ENCODE measurements at places on chromosomes 5 and 9.
A peak's percentile ranks its signal among the peaks of the same experiment; 100 is the strongest.

DNA sequence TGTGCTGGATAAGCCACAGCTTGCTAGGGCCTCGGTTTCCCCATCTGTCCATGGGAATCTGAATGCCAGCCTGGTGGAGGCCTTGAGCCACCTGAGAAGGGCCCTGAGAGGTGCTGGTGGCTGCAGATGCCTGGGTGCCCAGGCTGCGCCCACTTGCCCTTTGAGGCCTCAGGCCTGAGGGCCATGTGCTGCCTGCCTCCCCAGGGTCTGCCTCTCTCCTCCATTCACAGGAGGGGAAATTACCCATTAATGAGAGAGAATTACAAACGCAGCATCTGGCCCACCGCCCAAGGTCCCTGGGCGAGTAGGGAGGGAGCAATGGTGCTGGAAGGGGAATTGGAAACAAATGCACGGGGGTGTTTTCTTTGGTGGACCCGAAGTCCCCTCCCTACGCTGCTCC is 59.6 kb downstream of the BARX1 start:
- no peak for DNase-seq

GRCh38 chr9:126721564-126721981 is 83.3 kb upstream of the ZBTB43 start:
- peak; percentile 26 for DNase-seq

DNA sequence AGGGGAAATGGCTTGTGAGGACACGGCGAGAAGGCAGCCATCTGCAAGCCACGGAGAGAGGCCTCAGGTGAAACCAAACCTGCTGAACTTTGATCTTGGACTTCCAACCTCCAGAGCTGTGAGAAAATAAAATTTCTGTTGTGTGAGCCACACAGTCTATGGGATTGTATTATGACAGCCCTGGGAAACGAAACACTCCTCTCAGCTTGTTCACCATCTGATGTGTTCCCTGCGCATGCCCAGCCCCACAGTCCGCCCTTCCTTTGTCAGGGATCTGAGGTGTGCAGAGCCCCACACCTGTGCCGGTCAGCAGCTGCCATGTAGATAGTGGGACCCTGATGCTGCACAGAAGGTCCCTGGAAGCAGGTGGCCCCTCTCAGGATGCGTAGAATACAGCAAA is 34.1 kb downstream of the PLPP7 start:
- DNase-seq: no peak

GRCh38 chr9:121858788-121859187 is 207.4 kb downstream of the DAB2IP start:
- no peak for DNase-seq

DNA sequence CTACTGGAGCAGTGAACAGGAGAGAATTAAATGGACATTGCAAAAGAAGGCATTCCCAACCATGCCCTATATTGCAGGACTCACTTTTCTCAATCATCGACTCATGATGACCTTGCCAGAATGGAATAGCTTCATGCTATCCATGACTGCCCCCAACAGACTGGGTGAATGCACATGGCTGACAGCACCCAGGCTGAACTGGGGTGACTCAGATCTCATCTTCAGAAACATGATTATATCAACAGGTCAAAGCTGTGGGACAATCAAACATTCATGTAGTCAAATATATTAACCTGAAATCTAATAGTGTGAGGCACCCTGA is 34.7 kb upstream of the MIER3 start:
- no peak for DNase-seq

DNA sequence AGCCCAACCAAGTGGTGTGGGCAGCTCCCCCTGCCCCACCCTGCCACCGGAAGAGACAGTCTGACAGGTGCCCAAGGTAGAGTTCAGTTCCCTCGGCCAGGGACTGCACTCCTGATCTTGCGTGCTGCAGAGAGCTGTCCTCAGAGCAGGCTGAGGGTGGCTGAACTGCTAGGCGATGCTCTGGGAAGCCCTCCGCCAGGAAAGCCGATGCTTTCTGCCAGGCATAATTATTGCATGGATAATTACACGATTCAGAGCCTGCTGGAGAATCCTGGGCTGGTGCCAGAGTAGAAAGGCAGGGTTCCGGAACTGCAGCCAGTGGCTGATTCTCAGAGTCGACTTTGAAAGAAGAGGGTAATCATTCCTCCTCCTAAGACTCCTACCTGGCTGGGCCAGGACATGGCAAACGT is 19.3 kb downstream of the KCNIP1 start:
- DNase-seq: no peak

DNA sequence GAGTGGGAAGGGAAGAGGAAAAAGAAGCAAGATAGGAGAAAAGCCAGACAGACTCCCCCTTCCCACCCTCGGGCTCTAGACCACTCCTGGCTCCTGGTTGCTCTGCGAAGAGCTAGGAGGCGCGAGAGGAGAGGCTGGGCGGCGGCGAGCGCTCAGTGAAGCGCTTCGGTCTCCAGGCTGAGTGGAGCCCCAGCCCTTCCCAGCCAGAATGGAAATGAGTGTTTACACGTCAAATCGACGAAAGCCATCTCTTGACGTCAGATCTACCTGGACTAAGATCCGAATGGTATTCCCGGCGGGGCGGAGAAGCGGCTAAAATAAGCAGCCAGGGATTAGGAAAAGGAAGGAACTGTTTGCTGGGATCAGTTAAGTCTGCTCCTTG is at the start of gene PCSK1:
Gene PCSK1, minus strand, starts transcription at position 183 of the 382 bp plus-strand sequence. CDS start 206 bp downstream, outside the sequence.
- no peak for DNase-seq

DNA sequence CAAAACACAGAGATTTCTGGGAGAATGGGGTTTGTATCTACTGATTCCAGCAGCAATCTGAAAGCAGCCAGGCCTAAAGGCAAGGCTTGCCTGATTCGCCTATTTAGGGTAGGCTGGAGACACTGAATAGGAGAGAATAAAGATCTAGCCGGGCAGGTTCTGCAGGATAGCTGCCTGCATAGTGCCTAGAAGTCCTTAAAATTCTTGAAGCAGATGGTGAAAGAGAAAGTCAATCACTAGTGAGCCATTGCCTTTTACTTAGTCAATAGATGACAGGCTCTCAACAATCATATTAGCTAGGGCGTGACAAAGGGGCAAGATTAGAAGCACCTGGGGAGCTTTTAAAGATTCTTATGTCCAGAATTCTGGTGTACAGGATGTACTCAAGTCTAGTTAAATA is 522.7 kb downstream of the HTR1A start:
- DNase-seq: no peak

DNA sequence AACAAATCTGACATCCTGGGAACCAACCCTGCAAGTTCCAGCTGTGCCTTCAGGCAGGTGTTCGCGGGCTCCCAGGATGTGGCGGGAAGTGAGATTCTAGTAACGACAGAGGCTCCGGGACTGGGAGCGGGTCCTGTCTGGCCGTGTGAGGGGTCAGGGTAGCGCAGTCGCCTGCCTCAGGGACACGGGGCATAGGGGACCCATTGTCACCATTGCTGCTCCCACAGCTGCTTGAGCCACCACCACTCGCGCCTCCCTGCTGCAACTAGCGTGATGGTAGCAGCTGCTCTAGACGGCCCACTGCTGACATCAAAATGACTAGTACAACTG is 468.5 kb downstream of the CDH9 start:
- DNase-seq: no peak

DNA sequence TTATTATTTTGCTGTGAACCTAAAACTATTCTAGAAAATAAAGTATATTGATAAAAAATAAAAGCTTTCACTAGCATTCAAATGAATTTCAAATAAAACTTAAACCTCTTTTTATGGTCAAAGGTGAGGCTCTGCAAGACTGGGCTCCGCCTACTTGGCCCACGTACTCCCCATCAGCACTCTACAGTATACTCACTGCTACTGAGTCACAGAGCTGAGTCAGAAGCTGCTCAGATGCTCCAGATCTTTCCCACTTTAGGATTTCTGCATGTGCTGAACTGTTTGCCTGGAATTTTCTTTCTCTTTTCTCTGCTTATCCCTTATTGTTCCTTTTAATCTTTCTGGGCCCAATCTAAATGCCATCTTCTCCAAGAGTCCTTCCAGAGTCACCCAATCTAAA is 331.9 kb upstream of the CCNG1 start:
- DNase-seq: no peak

GRCh38 chr5:89279391-89280036 is 396.5 kb upstream of the MEF2C start:
- DNase-seq: no peak

DNA sequence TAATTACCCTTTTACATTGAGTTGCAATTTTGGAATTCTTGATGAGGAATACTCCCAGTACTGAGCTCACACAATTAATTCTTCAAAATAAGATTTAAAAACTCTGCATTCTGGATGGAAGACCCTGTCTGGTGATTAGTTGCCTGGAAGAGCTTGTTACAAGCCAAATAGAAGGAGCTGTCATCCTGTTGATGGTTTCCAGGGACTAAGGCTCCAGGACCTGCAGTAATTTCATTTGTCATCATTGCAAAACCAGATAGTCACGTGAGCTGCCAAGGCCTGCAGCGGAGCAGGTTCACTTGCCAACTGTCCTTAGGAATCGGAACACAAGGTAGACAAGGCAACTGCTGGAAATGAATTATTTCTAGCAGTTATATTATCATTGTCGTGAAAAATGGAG is 597.7 kb downstream of the CCDC171 start:
- no peak for DNase-seq

DNA sequence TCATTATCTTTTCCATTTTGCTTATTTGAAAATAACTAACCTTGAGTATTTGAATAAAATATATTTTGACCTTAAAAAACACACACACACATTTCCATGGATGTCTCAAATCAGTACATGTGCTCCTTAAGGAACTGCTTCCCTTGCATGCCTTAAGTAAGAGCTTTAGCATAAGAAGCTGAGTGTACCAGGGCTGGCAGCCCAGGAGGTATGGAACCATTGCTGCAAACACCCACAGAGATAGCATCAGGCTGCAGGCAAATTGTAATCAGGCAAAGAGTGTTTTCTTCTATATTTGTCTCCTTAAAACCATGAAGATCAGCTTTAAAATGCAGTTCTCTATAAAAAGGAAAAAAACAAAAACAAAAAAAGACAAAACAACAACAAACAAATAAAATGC is 160.6 kb downstream of the PLK2 start:
- no peak for DNase-seq

DNA sequence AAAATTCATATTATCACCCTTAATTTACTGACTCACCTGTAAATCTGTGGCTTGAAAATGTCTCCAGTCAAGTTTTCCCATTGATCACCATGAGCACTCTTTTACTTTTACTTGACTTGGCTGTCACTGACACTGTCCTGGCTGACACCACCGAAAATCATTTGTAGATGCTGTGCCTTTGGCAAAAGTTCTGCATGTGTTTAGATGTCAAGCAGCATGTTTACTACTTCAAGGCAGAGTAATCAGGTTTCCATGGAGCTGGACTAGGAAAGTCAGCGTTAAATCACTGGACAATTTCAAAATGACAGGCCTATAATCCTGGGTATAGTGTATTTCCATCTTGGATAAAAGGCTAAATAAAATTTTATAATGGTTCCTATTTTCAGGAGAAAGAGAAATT is 1530.6 kb upstream of the CDH6 start:
- no peak for DNase-seq

DNA sequence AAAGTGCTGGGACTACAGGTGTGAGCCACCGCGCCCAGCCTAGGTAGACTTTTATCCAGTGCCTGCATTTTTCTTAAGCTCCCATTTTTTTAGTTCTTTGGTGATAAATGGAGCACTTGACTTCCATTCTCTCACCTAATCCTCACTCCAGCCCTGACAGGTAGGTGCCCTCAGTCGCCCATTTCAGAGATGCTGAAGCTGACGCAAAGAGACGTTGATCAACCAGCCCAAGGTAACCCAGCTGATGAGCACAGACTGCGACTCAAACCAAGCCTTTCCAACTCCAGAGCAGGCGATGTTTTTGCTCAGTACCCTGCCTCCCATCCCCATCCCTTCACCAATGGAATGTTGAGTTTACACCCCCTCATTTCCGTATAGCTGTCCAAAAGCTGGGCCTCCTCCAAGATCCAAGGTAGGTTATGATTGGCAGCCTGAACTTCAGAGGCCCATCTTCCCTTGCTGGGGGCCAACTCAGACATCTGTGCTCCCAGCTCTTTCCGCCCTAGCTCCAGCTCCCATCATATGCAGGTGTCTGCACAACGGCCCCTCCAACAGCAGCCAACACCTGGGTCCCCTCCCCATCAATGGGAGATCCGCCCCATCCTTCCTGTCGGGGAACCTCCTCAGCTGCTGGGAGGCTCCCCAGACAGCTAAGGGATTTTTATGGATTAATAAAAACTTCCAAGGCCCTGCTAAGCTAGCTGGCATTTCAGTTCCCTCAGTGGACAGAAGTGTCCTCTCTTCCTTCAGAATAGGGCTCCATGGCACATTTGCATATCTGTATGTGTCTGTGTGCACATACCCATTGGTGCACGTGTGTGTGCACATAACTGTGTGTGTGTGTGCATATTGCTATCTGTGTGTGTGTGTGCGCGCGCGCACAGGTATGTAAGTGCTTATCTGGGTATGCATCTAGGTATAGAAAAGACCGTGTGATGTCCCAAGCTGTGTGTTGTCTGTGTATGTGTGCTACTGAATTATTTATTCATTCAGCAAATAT is 39.3 kb upstream of the VDAC1 start:
- DNase-seq: no peak

GRCh38 chr9:91580136-91580535 is 156.5 kb upstream of the NFIL3 start:
- no peak for DNase-seq

GRCh38 chr5:140262839-140263238 is 40.1 kb downstream of the PFDN1 start:
- DNase-seq: no peak

- DNase-seq: no peak
Observed at GRCh38 chr5:56919942-56920662, 10.7 kb downstream of the SETD9 start.

GRCh38 chr9:125732562-125732961 is 14.6 kb upstream of the PBX3 start:
- DNase-seq: no peak

DNA sequence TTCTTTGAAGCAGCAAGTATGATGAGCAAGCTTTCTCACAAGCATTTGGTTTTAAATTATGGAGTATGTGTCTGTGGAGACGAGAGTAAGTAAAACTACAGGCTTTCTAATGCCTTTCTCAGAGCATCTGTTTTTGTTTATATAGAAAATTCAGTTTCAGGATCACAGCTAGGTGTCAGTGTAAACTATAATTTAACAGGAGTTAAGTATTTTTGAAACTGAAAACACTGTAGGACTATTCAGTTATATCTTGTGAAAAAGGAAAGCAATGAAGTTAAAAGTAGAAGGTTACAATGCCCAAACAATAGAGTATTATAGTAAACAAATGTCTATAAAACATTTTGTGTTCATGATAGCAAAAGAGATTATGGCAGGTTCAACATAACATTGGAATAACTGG is 88.6 kb downstream of the JAK2 start:
- DNase-seq: no peak

GRCh38 chr9:87628346-87628745 is 97.6 kb upstream of the CTSL start:
- no peak for DNase-seq

DNA sequence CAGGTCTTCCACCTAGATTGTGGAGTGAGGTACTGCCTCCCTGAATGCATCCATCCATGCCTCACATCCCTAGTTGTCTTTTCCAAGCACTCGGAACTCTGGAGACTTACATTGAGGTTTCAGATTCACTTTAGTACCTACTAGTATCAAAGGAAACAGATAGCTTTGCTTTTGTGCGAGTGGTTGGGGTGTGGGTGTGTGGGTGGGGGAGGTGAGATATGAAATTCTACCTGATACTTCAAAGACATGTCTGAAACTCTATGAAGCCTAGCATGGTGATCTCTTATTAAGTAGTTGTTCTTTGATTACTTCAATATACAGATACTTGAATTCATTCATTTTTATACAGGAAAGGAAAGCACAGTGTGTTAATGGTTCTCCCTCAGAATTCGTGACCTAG is 64.4 kb downstream of the MCCC2 start:
- DNase-seq: no peak
